Activated T-cell treated with anti-CD3 and anti-CD28 coated beads, Interleukin-2, amount 50 U/mL, for 72 hours (primary cell): ENCODE measurements at places on chromosomes 2 and 18. TPM values are rescaled to one million over a fixed set of nuclear protein-coding genes. Genes with fewer than 3 reads are reported as not detected.

AQP12B gene
- not detected for total RNA-seq

TIGD1 gene
- 7.0 TPM for total RNA-seq

UNC80 gene
- total RNA-seq: not detected

EFR3B gene
- total RNA-seq: 0.93 TPM

NTSR2 gene
- total RNA-seq: not detected
